ENCODE measurements at places on chromosomes 4 and X. TPM values are rescaled to one million over a fixed set of nuclear protein-coding genes. Genes with fewer than 3 reads are reported as not detected.

GRCh38 chrX:31355206-31355955 lies 283.5 kb upstream of the FTHL17 start:
- DNase-seq, result no peak

The SH2D1A gene
- 0.55 TPM for total RNA-seq

The UNC5C gene
- 0.35 TPM for total RNA-seq

GRCh38 chr4:4560136-4560535 lies 18.3 kb upstream of the STX18 start:
- no peak for DNase-seq

DNA sequence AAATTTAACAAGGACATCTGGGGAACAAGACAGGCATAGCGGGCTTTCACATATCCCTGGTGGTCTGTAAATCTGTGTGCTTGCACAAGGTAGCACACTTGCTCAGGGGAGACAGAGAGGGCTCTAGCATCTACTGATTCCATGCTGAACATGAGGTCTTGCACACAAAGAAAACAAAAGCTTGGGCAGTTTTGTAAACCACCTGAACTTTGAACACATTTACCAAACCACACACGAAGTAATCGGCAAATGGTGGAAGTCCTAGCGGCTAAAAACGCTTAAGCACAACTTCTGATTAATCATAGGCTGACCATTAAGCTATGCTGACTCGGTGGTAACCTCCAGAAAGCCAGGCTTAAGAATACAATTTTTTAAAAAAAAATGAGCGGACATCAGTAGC lies 52.8 kb downstream of the AKAP4 start:
- no peak for DNase-seq

- DNase-seq, result no peak
These were observed 23.6 kb downstream of the SH3KBP1 start for GRCh38 chrX:19863857-19864223.

DNA sequence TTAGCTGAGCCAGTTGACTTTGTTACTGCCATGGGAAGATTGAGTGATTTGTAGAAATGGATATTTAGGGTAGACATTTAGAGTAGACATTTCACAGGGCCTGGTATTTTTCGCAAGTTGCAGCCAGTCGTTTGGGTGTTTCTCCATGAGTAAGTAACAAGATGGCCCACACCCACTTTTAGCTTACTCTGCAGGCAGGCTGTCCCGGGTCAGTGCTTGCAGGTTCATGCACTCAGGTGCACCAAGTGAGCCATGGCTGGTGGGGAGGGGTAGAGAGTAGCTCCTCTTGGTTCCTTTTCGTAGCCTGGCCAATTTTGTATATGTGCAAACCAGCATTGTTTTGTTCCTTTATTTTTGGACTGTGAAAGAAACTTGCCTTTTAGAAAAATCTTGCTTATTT lies 145.6 kb downstream of the POLA1 start:
- no peak for DNase-seq

Measured in mesenteric fat pad (tissue), 1 donor.